ENCODE measurements at places on chromosomes 16 and 17.

DNA sequence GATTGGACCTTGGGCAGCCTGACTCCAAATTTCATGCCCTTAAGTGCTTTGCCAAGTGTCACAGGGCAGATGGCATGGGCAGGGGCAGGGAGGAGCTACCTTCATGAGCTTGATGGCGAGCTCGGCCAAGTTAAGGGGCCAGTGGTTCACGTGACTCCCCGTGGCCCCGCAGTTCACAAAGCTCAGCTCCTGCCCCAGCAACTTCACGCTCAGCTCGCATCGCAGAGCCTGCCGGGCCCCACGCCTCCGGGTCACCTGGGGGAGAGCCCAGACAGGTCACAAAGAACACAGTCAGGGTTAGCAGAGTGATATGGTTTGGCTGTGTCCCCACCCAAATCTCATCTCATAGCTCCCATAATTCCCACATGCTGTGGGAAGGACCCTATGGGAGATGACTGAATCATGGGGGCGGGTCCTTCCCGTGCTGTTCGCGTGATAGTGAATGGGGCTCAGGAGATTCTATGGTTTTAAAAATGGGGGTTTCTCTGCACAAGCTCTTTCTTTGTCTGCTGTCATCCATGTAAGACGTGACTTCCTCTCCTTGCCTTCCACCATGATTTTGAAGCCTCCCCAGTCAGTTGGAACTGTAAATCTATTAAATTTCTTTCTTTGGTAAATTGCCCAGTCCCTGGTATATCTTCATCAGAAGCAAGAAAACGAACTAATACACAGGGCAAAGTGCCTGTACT, 108.1 kb downstream of the LITAF start:
- no peak for DNase-seq

- no peak for DNase-seq
These were observed 49.7 kb upstream of the ARL4D start for GRCh38 chr17:43349142-43349541.

DNA sequence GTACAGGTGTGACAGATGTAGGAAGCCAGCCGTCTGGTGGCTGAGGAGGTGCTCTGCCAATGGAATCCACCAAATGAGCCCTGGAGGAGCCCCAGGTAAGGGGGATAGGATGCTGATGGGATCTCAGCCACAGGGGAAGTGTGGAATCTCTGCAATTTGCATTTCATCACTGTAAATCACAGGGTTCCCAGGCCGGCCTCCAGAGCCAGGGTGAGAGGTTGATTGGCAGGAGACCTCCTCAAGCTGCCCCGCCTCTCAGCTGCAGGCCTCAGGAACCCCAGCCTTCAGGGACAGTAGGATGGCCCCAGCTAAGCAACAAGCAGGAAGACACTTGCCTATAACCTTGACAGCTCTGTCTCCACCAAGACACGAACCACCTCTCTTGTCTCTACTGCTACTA, 39.4 kb downstream of the RTN4RL1 start:
- DNase-seq, result no peak

- no peak for DNase-seq
These were observed 98.5 kb downstream of the TNFRSF13B start for GRCh38 chr17:16873174-16874035.

GRCh38 chr17:21167303-21167702, 40.5 kb downstream of the DHRS7B start:
- no peak for DNase-seq
